ENCODE measurements at places on chromosomes 1 and 21.

GRCh38 chr21:22062472-22063139 is 1064.4 kb downstream of the NCAM2 start:
- DNase-seq, result no peak

- DNase-seq, result no peak
Observed at GRCh38 chr1:208587110-208587509, 342.9 kb upstream of the PLXNA2 start.

DNA sequence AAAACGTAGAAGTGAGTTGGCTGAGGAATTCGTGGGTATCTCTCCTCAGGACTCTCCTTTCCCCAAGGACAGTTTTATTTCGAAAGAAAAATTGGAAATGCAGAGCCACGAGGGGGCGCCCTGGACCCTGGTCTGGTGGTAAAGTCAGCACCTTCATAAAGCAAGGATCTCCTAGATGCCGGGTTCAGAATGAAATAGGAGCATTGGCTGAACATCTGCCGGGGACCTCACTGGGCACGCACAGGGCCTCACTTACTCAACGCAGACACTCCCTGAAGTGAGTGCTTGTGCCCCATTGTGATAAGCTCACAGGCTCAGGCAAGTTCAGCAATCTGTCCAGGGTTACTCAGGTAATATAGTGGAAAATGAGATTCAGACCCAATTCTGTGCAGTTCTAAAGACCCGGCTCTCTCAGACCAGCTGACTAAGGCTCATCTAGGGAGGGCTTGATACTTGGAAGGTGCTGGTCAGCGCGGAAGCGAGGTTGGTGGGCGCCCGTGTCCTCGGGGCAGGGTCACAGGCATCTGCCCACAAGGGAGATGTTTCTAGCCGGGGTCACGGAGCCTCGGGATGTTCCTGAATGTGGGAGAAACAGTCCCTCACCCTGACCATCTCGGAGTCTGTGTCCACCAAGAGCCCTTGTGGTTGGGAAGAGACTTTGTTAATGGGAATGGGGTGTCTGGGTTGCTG is 55.7 kb upstream of the ETV3 start:
- DNase-seq, result peak; percentile 71

GRCh38 chr1:169395955-169396354 is 28.0 kb downstream of the BLZF1 start:
- no peak for DNase-seq

DNA sequence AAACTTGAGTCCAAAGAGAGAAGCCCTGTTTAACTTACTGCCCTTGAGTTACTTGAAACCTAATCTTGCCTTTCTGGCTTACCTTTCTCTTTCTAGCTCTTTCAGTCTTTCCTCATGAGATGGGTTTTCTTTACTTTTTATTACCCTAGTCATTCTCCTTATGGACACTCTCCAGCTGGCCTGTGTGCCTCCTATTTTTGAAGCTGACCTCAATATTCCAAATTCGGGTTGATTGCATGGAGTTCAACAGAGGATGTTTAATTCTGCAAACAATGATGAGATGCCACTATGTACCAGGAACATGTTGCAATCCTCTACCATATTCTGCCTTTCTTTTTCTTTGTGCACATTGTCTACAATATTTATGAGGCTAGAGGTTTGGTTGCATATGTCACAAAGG is 20.7 kb downstream of the DNAJC6 start:
- DNase-seq, result no peak

DNA sequence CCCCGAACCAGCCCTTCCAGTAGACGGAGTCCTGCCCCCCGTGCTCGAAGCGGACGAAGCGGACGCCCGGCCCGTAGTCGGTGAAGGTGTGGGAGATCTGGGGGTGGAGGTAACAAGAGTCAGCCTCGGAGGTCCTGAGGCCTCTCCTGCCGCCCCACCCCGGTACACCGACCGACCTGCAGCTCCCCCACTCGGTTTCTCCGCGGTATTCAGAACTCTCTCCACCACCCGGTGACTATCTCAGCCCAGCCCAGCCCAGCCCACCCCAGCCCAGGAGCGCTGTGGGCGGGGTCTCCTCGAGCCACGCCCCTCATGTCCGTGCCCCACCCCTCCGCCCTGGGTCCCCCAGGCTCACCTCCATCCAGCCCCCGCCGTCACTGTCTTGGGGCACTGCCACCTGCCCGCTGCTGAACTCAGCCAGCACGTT is 5.5 kb downstream of the FBXO2 start:
- no peak for DNase-seq

- DNase-seq, result no peak
Observed at GRCh38 chr21:35035581-35035980, 13.5 kb downstream of the RUNX1 start.

DNA sequence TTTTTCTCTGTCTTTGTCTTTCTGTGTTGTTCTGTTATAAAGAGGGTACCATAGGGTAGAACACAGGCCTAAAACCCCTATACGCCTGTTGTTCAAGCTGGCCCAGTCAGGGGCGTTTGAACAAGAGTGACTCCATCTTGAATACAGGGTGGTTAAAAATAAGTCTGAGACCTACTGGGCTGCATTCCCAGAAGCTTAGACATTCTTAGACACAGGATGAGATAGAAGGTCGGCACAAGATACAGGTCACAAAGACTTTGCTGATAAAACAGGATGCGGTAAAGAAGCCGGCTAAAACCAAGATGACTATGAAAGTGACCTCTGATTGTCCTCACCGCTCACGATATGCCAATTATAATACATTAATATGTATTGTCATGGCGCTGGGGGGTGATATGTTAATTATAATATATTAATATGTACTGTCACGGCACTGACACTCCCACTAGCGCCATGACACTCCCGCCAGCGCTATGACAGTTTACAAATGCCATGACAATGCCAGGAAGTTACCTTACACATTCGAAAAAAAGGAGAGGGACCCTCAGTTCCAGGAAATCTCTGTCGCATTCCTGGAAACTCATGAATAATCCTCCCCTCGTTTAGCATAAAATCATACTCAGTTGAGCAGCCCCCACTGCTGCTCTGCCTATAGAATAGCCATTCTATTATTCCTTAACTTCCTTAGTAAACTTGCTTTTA is 58.5 kb upstream of the KLHDC7A start:
- no peak for DNase-seq

- no peak for DNase-seq
Observed at GRCh38 chr1:228349701-228350171, 56.9 kb downstream of the TRIM11 start.

- no peak for DNase-seq
Observed at GRCh38 chr1:99004861-99005442, at the start of gene PLPPR5. PLPPR5 (minus strand) TSS chr1:99004861; CDS start chr1:99004671, 190 bp downstream.

DNA sequence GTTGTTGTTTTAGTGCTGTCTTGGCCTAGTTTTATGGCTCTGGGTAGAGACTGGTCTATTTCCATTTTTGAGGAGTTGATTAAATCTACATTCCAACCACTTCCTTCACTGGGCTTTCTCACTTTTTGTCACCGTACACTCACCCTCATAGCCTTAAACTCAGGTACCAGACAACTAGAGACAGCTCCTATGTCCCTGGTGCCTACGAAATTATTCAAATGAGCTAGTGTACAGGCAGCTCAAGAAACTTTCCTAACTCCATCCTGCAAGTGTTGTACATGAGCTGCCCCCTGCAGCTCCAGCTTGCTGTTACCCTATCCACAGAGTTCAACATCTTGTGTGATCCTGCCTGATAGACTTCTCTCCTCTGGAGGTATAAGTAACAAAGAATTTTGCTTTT is 704.8 kb upstream of the RGS18 start:
- DNase-seq, result no peak

DNA sequence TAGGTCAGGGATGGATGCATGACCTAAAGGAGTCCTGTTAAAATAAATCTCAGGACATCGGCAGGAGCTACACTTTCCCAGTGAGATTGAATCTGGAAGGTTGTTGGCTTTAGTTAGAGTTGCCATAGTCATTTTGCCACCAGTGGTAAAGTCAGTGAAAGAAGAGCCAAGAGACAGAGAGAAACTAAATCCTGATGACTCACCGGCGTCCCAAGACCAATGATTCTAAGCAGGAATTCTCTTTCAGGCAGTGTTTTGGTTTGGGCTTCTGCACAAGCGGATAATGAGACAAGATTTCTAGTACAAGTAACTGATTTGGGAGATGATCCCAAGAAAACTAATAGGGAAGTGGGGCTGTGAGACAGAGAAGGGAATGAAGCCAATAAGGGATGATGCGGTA is 88.8 kb upstream of the ETS2 start:
- no peak for DNase-seq

DNA sequence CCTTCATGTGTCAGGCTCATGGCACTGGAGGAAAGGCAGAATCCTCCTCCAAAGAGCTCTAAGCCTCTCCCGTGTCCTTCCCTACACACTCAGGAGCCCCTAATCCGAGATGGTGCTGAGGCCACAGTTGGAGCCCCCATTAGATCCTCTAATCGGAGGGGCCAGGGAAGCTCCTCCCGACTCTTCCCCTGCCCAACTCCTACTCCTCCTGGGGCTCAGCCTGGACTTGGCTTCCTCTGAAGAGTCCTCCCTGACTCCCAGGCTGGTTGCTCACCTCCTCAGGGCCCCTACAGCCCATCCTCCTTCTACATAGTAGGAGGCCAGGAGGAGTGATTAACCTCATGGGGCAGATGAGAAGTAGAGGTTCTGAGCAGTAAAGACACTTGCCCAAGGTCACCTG is 21.3 kb upstream of the CDCP2 start:
- DNase-seq, result no peak

DNA sequence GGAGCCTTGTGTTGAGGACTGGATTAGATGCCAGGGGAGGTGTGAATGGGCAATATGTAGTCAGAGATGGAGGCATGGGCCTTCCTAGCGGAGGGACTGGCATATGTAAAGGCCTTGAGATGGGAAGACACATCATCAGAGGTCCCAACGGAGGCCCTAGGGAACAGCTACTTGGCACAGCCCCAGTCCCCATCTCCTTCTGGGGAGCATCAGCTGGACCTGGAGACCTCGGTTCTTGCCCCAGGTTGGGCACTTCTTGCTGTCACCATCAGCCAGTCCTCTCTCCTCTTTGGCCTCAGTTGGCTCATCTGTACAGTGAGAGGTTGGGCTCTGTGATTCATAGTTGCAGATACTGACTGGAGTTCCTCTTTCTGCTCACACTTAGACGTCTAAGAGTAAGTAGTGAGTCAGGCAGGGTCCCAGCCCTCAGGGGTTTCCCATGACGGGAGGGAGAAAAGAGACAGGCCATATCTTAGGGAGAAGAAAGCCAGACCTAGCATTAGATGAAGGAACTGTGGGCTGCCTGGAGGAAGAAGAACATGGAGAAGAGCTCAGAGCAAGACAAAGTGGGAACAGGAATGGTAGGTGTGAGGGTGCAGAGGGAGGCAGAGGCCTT is 3.4 kb upstream of the MARCKSL1 start:
- no peak for DNase-seq

GRCh38 chr1:59318271-59318860 is 21.5 kb downstream of the FGGY start:
- no peak for DNase-seq

- DNase-seq, result peak; percentile 50
Observed at GRCh38 chr1:39409055-39409816, 82.2 kb upstream of the BMP8A start.

DNA sequence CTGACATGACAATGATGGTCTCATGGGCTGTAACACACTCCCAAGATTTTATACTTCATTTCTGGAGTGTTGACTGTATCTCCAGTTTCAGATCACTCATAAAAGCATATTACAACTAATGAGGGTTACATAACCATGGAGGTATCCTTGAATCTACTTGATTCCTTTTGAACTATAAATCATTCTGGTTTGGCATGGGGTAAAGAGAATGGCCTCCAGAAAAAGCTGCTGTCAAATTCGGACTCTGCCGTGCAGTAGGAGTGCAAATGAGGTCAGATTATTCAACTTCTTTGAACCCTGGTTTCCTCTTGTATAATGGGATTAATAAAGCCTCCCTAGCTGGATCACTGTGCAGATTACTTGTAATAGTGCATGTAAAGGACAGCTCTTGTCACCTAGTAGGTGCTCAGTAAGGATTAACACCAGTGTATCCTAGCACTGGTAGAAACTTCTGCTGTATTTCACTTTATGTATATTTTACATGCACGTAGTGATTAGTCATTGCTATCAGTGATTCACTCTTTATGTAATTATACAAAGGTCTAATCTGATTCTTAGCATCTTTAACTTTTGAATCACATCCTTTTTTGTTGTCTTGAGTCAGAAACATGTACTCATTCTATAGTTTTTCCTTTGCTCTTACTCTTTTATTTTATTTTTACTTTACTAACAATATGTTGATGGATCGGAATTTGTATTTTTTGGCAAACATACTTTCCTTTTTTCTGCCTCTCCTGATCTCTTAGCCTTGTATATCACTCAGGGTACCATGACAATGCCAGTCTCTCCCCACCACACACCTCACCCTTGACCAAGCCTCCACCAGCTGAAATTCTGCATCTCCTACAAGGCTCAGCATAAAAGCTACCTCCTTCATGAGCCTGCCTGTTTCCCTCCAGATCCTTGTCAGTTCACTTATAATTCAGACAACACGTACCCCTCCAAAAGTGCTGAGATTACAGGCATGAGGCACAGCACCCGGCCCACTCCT is 3.2 kb downstream of the LRRC8C start:
- no peak for DNase-seq

DNA sequence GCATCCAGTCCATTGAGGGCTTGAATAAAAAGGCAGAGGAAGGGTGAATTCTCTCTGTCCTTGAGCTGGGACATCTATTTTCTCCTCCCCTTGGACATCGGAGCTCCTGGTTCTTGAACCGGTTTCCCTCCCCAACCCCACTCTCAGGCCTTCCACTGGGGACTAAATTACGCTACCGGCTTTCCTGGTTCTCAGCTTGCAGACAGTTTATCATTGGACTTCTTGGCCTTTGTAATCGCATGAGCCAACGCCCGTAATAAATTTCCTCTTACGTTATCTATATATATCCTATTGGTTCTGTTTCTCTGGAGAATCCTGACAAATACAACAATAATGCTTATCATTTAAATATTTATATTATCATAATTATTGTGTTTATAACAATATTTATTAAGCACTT is 20.4 kb upstream of the COL9A2 start:
- DNase-seq, result no peak

DNA sequence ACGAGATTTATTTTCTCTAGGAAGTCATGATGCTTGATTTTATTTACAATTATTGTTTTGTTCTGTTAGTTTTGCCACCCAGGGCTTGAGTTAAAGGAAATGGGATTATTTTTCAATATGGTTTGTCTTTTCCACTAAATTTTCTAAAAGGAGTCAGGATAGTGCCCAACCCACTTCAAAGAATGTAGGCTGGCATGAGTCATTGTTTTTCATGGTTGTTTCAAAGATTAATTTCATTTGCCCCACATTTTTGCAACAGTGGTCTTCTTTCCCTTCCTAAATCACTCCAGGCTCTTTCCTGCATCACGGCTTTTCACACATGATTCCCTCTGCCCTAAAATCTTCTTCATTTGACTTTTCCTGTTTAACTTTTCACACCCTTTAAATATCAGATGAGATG is 2.5 kb downstream of the SLAMF6 start:
- DNase-seq, result peak; percentile 43

- no peak for DNase-seq
Observed at GRCh38 chr1:62439652-62440371, 3.0 kb downstream of the USP1 start.

- no peak for DNase-seq
Observed at GRCh38 chr1:22805672-22806038, 95.0 kb downstream of the EPHB2 start.
